Stimulated activated CD4-positive, alpha-beta T cell treated with anti-CD3 and anti-CD28 coated beads, TNF-alpha, amount 100 ng/mL, for 4 hours (primary cell): ENCODE measurements at places on chromosomes 4 and X.

- DNase-seq: no peak
Measured at GRCh38 chr4:56389558-56389957, 2.3 kb upstream of the AASDH start.

DNA sequence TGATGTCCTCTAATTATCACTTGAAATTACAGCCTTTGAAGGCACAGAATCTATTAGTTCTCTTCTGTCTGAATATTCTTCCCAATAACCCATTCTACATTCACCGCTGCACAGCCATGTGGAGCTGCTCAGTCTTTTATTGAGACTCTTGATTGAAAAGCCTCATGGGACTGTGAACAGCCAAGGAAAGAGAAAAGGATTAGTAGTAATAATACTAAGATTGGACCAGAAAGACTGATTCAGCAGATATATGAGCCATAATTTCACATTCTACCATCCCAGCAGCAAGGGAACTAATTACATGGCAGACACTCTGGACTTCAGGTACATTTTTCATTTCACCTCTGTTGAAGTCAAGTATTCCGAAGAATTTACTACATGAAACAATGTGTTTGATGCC lies 2471.7 kb downstream of the ARAP2 start:
- DNase-seq: no peak

GRCh38 chr4:142100941-142101340 lies 464.6 kb downstream of the IL15 start:
- no peak for DNase-seq

- DNase-seq: no peak
Measured at GRCh38 chr4:168712316-168712890, 215.6 kb downstream of the PALLD start.

DNA sequence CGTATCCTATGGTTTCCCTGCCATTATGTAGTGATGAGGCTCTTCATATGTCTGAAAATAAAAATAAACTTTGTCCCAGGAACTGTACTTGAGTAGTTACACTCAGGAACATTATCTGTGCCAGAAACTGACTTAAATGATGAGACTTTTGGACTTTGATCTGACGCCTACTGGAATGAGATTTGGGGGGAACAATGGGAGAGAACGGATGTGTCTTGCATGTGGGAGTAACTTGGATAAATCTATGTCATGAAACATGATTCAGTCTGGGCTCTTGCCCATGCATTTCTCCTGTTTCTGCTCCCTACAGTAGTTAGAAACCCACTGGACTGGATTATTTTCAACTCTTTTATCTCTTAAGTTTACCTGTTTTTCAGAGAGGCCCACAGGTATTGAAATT lies 2351.4 kb downstream of the PCDH7 start:
- DNase-seq: no peak

DNA sequence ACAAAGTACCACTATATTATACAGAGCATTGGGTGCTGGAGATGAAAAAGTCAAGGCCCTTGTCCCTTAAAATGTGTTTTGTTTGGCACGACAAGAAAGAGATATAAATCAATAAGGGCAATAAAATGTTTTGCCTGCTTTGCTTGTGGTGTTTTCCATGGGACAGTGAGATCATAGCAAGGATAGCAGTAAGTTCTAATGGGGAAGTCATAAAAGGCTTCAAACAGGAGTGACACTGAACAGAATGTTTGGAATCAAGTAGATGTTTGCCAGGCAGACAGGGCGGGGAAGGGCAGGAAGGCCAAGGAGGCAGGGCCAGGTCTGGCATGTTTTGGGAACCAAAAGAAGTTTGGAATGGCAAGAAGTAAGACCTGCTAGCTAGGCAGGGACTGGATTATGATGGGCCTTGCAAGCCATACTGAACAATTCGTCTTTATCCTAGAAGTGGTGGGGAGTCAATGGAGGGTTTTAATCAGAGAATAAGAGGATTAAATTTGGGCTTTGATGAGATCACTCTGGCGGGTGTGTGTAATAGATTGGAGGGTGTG lies 16.4 kb downstream of the FGF2 start:
- DNase-seq: no peak

GRCh38 chr4:139554893-139555704 lies 920 bp downstream of the SETD7 start:
- peak; percentile 78 for DNase-seq

DNA sequence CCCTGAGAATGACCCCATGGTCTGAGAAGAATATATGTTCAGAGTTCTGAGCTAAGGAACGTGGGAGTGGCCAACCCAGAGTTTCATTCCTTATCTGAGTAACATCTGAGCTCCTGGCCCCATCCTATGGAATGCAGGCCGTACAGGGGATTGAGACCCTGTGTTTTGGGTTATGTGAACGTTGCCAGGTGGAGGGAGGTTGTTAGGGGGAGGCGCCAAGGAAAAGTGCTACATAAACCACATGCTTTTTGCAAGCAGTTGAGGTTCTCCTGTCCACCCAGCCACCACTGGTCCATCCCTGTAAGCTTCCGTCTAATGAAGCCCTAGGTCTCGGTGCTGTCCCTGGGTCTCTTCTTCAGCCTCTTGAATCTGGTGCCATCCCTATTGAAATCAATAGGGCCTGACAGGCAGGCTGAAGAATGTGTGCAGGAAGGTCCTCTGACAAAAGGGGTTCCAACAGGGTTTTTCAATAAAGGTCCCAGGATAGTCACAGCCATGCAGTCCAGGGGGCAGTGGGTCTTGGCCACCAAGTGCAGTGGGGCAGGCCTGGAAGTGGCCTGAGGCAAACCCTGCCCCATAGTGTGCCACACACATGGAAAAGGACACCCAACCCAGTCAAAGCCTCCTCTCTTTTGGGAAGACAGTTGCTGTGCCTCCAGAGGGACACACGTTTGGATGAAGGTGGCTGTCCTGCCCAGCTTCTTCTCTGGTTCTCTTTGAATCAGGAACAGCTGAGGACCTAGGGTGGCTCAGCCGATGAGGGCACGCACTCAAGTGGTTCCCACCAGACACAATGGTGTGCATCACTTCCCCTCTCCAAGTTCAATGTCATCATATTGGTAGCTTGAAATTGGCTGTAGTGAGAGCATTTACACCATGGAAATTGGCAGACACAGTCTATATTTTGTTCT lies 53.5 kb downstream of the HTRA3 start:
- DNase-seq: no peak

DNA sequence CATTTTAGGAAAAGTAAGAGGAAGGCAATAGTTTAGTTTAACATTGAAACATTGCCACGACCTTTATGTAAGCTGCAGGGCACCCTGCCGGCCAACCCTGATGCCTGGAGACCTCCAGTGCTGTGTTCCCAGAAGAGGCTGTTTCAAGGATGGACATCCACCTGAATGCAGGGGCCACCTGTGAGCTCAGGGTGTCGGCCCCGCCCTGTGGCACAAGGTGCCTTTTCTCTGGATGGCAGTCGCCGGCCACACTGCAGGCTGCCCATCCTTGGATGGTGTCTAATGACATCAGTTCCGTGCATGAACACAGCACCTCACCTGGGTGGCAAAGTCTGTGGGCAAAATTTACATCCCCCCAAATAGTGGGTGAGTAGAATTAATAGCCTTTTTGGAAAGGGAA lies 180.0 kb downstream of the AFAP1 start:
- no peak for DNase-seq

- DNase-seq: no peak
Measured at GRCh38 chrX:47484885-47485284, 1.9 kb upstream of the ZNF41 start.

GRCh38 chr4:93710101-93710846 lies 118.3 kb upstream of the ATOH1 start:
- DNase-seq: no peak
